ENCODE measurements at places on chromosomes 1 and 21.

DNA sequence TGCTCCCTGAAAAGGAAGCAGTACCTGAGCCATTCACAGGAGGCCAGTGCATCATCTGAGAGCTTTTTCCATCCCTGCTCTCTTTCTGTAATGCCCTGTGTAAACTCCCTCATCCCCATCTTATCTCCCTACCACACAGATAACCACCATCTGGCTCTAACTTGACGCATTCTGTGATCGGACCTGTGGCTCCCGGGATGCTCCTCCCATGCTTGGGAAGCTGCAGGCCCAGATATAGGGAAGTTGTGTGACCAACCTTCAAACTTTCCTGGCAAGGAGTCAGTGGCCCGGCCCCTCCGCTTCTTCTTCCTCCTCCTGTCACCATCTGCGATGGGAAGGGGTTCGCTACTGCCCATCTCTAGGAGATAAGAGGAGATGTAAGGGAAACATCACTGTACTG, 21.1 kb downstream of the MKNK1 start:
- no peak for DNase-seq

- DNase-seq, result no peak
These were observed 37.2 kb upstream of the TSPEAR start for GRCh38 chr21:44748621-44749020.

DNA sequence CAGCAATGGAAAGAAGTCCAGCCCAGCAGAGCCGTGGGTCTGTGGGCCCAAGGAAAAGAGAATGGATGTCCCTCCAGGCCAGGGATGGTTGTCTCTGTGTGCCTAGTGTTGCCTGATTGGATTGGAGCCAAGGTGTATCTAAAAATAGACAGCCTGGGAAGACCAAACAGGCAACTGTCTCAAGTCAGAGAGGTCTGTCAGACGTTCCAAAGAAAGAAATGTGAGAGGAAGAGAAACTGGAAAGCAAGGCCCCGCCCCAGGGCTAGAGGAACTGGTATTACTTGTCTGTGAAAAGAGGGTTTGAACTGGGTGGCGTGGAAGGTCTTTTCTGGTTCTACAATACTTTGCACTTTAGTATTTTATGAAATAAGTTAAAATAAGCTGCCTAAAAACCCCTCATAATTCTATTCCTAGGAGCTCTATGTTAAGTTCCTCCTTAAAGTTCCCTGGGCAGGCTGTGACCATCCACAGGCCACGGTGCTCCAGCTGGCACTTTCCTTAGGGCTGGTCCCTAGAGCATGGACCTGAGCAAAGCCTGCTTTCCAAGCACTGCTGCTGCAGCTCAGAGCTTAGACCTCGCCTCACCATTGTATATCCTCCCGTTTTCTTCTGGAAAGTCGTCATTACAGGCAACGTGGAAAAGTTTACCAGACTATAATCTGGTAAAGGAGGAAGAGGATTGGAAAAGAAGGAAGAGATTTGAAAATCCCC, 151.6 kb downstream of the DISC1 start:
- DNase-seq, result no peak

DNA sequence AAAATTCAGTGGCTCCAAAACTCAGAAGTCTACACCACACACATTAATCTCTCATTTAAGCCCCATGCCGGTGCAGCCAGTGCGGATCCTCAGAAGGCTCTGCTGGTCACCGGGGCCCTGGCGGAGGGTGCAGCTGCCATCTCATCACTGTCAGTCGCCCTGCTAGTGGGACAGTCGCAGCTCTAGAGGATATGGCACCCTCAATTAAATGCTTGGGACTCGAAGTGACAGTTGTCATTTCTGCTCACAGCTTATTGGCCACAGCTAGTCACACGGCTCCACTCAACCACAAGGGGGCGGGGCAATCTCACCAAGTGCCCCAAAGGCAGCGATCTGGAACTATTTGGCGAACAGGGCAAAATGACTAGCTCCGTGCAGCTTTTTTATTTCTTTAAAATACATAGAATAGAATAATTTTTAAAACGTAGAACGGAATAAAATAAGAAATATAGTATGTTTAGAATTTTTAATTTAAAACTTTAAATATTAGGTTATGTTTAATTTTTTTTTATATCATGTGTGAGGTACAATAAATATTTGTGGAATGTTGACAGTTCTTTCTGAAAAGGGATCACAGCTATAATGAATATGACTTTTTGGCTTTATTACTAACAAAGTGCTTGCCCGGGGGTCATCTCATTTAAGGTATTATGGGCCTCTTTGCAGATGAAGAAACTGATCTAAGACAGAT, 8.0 kb upstream of the MAN1C1 start:
- DNase-seq, result peak; percentile 85

- no peak for DNase-seq
These were observed 64.8 kb downstream of the RAB3GAP2 start for GRCh38 chr1:220207411-220207810.

DNA sequence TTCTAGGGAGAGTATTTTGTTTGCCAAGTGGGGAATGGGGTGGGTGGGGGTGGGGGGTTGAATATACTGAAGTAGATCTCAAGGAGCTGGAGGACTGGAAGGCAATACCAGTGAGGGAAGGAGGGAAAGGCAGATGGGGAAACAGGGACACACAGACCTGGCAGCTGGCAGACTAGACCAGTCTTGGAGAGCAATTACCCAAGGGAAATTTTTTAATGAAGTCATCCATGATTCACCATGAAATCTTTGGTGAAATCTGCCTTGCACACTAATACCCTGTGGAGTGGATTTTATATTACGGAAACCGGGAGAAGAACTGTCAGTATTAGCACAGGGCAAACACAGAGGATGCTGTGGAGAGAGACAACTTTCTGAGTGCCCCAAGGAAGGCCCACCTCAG, 29.7 kb upstream of the MARK1 start:
- no peak for DNase-seq

DNA sequence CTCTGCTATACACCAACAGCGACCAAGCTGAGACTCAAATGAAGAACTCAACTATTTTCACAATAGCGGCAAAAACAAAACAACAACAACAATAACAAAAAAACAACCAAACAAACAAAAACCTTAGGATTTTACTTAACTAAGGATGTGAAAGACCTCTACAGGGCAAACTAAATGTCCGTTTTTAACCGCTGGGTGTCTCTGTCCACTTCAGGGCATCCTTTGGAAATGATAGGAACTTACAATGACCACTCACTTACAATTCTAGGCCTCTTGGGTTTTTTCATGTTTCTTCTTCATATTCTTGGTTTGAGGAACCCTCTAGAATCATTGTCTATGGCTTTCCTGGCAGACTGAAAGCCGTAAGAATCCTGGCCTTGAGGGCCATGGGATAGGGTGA, 134.0 kb upstream of the FAM78B start:
- no peak for DNase-seq

- no peak for DNase-seq
These were observed 369.6 kb downstream of the RYR2 start for GRCh38 chr1:237411621-237412020.

GRCh38 chr1:42978317-42979035, 19.8 kb upstream of the SLC2A1 start:
- no peak for DNase-seq

- DNase-seq, result peak; percentile 9
These were observed 33.9 kb upstream of the ASPM start for GRCh38 chr1:197180252-197180878.

DNA sequence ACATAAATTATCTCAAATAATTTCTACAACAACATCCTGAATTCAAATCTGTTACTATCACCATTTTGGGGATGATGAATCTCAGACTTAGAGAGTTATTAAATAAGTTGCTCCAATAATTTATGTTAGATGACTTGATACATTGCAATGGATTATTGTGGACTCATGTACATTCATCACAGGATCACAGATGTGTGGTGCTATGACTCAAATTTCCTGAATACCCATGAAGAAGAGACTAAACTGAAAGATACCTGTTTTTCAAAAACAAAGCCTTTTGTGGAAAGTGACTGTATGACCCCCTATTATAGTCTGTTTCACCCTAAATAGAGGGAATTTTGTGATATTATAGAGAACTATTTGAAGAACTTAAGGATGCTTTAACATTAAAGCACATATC, 315.0 kb downstream of the PLA2G4A start:
- no peak for DNase-seq

- DNase-seq, result peak; percentile 62
These were observed at the start of gene IFI16 for GRCh38 chr1:159009704-159010361. TSS of gene IFI16 (plus strand) at chr1:159009907. CDS start at chr1:159014681, 4,774 bp downstream.

DNA sequence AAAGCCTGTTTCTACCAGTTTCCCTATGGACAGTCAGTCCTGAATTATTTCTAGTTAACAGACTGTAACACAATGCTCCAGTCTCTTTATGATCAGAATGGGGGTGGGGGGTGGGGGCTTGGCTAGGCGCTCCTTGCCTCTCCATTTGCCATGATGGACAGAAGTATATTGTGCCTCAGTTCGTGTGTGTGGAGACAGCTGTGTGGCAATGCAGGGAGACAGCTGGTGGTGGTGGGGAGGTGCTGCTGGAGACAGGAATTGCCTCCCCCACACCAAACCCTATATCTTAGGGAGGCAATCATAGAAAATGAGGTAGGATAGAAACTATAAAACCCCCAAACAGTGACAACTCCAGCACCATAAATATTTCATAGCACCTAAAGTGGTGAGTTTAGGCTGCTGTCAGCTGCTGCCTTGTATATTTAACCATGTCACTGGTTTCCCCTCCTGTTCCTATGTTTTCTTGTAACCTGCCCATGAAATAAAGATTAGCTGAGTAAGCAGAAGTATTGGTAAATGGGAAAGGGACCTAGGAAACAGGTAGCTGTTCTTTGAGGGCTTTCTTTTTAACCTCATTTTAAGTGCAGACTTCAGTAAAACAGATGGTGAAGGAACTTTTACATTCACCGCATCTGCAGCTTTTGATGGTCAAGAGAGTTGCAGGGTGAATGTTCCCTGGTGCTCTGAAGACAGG, 3.4 kb downstream of the PLXNA2 start:
- DNase-seq, result no peak

GRCh38 chr1:119227456-119227855, 87.0 kb upstream of the WARS2 start:
- no peak for DNase-seq

DNA sequence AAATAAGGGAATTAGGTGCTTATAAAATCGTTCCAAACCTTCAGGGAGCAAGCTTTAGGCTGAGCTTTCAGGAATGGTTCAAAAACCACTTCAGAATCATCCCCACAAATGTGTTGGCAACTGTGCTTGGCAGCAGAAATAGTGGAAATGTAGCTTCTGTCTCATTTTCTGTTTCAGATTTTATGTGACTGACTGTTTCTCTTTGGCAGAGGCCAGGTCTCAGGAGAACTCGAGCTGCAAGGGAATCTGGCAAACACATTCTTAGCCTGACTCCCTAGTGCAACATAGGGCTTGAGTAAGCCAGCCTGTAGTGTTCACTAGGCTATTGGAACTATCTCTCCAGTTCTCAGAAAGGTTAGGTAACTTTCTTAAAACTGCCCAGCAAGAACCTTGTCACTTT, 128.6 kb downstream of the PLA2G4A start:
- no peak for DNase-seq

GRCh38 chr1:222792744-222793143, 22.1 kb upstream of the DISP1 start:
- DNase-seq, result no peak

DNA sequence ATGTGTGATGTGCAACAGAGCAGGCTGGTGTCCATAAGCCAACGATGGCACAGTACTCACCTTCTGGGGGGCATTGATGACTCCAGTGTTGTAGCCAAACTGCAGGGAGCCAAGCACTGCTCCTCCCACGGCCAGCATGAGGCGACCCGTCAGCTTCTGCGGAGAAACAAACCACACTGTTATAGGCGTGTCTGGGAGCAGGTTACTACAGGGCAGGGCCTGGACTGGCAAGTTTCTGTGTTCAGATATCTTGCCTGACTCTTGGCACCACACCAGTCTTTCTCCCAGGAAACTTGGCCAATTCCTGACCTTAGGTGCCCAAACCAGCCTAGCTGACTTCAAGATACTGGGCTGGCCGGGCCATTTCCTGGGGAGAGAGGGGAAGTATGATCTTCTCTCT, 15.5 kb downstream of the SLC2A1 start:
- DNase-seq, result no peak

- DNase-seq, result no peak
These were observed 27.3 kb upstream of the BCAR3 start for GRCh38 chr1:93708734-93709481.

GRCh38 chr1:205226868-205227583, 720 bp upstream of the TMCC2 start:
- DNase-seq, result no peak

DNA sequence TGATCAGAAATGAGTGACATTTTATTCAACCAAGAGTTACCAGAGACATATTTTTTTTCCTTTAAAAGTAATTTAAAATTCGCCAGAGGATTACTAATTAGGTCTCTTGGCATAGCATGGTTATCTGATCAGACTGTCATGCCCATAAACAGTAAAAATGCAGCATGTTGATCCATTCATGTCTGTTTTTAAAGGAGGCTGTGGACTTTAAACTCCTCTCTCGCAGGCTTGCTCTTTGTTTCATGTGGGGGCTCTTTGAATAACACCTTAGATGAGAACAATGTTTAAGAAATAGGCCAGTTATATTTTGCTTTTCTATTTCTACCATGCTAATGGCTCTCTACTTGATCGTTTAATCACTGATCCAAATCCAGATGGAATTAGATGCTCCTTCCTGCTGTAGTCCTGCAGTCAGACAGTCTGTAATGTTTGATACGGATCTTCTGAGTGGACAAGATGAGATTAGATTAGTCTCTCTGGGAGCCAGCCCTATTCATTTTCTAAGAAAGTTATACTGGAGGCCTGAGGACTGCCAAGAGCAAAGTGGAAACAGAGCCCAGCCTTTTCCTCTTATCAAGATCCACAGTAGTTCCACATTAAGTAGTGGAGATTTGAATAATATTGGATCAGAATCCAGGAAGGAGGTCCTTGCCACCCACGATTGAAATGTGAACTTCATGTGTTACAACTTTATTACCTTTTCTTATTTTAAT, 197.4 kb downstream of the HS2ST1 start:
- no peak for DNase-seq

DNA sequence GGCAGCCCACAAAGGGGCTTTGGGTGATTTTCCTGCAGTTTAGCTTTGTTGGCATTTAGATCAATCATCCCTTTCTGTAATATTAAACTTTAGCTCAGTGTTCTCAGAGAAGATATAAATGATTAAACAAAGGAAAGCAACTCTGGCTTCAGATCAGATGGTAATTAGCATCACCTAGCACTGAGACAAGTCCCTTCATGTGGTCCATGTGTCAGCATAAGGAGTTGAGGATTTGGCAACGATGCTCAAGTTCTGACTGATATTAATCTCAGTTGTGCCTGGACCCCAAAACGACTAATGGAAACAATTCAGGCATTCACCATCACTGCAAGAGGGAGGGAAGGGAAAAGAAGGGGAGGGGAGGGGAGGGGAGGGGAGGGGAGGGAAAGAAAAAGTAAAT, 60.4 kb downstream of the SEC16B start:
- no peak for DNase-seq

DNA sequence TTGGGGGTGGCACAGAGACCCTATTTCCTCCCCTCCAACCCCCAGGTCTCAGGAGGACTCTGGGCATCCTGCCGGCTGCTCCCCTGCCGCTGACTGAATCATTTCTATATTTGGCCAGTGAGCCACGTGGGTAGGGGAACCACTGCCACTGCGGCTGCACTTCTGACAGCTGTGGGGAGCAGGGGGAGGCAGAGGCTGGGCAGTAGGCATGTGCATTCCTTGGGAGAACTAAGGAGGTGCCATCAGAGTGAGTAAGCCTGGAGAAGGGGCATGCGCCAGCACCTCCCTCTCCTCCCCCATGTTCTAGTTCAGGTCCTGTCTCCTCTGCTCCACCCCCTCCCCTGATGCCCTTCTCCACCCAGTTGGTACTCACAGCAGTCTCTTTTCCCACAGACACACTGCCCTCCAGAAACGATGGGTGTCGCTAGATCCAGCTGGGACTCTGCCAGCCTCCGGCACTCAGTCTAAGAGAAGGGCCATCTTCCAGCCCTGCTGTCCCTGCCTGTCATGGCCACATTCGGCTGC, 12.0 kb downstream of the PPFIA4 start:
- DNase-seq, result no peak

All from germinal center (tissue), 1 donor.